LHCN-M2 (cell line): ENCODE measurements at places on chromosomes 2 and 18.

- no peak for DNase-seq
Measured at GRCh38 chr2:79393806-79394484, 118.9 kb upstream of the CTNNA2 start.

DNA sequence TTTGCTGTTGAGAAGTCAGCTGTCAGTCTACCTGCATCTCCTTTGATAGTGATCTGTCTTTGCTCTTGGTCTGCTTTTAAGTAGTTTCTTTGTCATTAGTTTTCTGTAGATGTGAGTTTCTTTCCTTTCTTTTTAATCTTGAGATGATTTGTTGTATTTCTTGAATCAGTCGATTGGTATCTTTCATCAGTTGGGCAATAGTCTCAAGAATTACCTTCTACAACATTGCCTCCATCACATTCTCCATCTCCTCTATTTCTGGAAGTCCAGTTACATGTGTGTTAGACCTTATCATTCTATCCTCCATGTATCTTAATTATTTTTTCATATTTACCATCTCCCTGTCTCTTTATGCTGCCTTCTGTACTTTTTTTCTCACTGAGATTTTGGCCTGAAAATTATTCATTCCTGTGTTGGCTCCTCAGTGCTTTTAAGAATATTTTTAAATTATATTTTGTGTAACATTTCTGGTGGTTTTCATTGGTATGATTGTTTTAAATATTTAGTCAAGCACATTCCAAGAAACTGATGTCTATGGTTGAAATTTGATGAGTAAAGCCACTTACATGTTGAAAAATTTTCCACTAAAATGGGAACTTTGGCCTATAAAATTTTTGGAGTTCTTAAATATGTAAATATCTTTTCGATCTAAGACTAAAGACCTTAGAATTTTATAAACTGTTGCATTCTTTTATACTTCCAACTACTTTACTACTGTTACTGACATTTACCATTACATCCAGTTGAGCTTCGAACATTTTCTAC is 239.5 kb upstream of the MGAT5 start:
- no peak for DNase-seq

DNA sequence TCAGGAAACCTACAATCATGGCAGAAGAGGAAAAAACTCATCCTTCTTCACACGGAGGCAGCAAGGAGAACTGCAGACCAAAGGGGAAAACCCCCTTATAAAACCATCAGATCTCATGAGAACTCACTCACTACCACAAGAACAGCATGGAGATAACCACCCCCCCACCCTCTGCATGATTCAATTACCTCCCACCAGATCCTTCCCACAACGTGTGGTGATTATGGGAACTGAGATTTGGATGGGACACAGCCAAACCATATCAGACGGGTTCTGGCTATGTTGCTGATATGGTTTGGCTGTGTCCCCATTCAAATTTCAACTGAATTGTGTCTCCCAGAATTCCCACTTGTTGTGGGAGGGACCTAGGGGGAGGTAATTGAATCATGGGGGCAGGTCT is 28.7 kb upstream of the CCDC150 start:
- DNase-seq, result no peak

DNA sequence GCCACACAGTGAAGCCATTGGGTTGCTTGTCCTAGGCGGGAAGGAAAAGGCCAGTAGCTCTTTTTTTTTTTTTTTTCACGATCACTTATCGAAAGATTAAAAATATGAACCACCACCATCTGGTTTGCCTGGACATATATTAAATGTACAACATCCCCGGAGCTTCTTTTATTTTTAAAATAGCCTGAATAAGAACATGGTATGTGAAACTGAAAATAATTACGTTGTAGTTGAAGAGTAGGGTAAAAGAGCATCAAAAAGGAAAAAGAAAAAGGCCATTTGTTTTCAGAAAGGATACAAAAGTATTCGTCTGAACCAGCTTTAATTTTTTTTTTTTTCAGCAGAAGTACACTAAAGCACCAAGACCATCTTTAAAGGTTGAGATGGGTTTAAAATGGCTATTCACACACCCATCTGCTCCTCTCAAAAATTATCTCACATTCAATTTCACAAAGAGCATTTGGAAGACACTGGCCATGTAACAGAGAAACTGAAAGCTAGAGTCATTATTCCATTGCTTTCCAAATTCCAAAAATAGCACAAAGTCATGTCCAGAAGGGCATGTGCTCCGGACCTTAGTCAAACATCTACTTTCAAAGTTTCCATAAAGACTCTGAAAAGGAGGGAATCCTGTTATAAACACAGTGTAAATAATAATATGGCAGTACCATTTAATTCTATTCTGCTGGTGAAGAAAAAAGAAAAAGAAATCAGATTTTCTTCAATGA is 82.9 kb downstream of the SCN3A start:
- DNase-seq, result peak; percentile 3

GRCh38 chr2:58347810-58348209 is 106.7 kb upstream of the FANCL start:
- DNase-seq, result no peak

GRCh38 chr18:31490387-31490786 is 7.6 kb upstream of the DSG2 start:
- DNase-seq, result no peak

- DNase-seq, result no peak
Measured at GRCh38 chr2:105592288-105592687, 152.4 kb upstream of the NCK2 start.

DNA sequence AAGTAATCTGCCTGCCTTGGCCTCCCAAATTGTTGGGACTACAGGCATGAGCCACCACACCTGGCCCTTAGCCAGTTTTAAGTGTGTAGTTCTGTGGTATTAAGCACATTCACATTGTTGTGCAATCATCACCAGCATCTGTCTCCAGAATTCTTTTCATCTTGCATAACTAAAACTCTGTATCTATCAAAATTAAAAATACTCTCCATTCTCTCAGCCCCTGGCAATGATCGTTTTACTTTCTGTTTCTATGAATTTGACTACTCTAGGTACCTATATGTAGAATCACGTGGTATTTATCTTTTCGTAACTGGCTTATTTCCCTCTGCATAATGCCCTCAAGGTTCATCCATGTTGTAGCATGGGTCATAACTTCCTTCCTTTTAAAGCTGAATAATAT is 45.5 kb upstream of the CAVIN2 start:
- DNase-seq, result peak; percentile 95

- no peak for DNase-seq
Measured at GRCh38 chr2:73091164-73091563, 19.7 kb upstream of the SFXN5 start.

DNA sequence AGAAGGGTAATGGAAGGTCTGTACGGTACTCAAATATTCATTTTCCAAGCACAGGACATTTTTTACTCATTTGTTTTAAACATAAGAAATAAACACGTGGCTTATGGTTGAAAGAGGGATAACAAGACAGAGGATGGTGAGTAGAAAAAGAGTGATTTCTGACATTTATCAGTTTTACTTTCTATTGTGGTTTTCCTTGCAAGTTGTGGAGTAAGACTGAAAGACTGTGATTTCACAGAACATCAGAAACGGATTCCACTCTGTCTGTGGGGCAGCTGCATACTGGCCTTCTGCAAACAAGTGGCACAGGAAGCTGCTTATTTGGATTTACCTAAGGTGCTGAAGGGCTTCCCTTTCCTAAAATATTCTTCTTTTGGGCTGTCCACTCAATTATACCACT is 122.2 kb upstream of the ITGB6 start:
- no peak for DNase-seq

DNA sequence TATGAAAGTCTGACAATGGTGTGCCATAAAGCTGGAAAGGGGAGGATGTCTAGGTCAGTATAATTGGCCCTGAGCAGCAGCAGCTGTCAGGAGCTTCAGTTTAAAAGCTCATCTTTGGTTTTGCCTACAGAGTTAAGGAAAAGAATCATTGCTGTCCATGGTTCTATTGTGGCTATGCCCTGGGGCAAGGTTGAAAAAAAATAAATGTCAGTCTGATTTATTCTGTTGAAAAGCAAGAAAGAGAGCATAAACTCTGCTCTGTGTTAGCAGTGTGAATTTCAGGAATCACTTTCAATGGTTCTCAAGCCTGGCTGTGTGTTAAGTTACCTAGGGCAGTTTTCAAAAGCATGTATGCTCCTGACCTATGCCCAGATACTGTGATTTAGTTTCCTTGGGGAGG is 446.7 kb downstream of the SETBP1 start:
- no peak for DNase-seq

- no peak for DNase-seq
Measured at GRCh38 chr2:100894796-100895156, 74.8 kb downstream of the NPAS2 start.

- DNase-seq, result no peak
Measured at GRCh38 chr18:79553154-79553553, 126.4 kb upstream of the CTDP1 start.

- DNase-seq, result no peak
Measured at GRCh38 chr2:36539631-36540030, 58.3 kb downstream of the FEZ2 start.

GRCh38 chr2:29950481-29950880 is 29.1 kb upstream of the ALK start:
- no peak for DNase-seq

- no peak for DNase-seq
Measured at GRCh38 chr2:43518718-43519117, 77.1 kb downstream of the THADA start.

GRCh38 chr2:32746669-32747068 is 118.8 kb downstream of the TTC27 start:
- no peak for DNase-seq

GRCh38 chr2:20656561-20656960 is 5.7 kb upstream of the HS1BP3 start:
- no peak for DNase-seq
